ENCODE measurements at places on chromosomes 3 and 15. TPM values are rescaled to one million over a fixed set of nuclear protein-coding genes. Genes with fewer than 3 reads are reported as not detected.
A peak's percentile ranks its signal among the peaks of the same experiment; 100 is the strongest.

Gene JAGN1
- total RNA-seq: 32.5 TPM

Gene FSTL1
- total RNA-seq: 178 TPM

Gene IL5RA
- total RNA-seq: not detected

- no peak for DNase-seq
These were observed 24.6 kb upstream of the NECTIN3 start for GRCh38 chr3:111047042-111047441.

- DNase-seq: no peak
These were observed 93.2 kb downstream of the UACA start for GRCh38 chr15:70669966-70670658.

GRCh38 chr15:59611276-59612260, at the start of gene GCNT3:
GCNT3 (plus strand) TSS chr15:59611783; CDS start chr15:59618239, 6,456 bp downstream.
- DNase-seq: peak; percentile 70

Data from PC-3 (cell line).